ENCODE measurements at places on chromosomes 7 and 10. TPM values are rescaled to one million over a fixed set of nuclear protein-coding genes. Genes with fewer than 3 reads are reported as not detected.
A peak's percentile ranks its signal among the peaks of the same experiment; 100 is the strongest.

LRGUK gene
- total RNA-seq, result 0.96 TPM

CEP55 gene
- total RNA-seq, result 2.1 TPM

PNLIPRP1 gene
- not detected for total RNA-seq

MKI67 gene
- total RNA-seq, result 6.4 TPM

ERVW-1 gene
- total RNA-seq, result not detected

KCNH2 gene
- total RNA-seq, result 0.29 TPM

ZNF467 gene
- total RNA-seq, result 5.9 TPM

GHRHR gene
- not detected for total RNA-seq

- no peak overlapping the region for H3K4me3 ChIP-seq
- no peaks in the 10 kb centered on the region for H3K4me1 ChIP-seq
- H3K27ac ChIP-seq, result no peak overlapping the region
- no peaks in the 10 kb centered on the region for H3K36me3 ChIP-seq
- no peaks in the 10 kb centered on the region for H3K27me3 ChIP-seq
- no peak for DNase-seq
Observed at GRCh38 chr10:60427148-60427547, 37.5 kb upstream of the ANK3 start.

- H3K27ac ChIP-seq, result no peak overlapping the region
- no peaks in the 10 kb centered on the region for H3K27me3 ChIP-seq
- H3K4me3 ChIP-seq, result no peak overlapping the region
- H3K36me3 ChIP-seq, result no peaks in the 10 kb centered on the region
Observed at GRCh38 chr7:50826371-50827172, 43.9 kb upstream of the GRB10 start.

DNA sequence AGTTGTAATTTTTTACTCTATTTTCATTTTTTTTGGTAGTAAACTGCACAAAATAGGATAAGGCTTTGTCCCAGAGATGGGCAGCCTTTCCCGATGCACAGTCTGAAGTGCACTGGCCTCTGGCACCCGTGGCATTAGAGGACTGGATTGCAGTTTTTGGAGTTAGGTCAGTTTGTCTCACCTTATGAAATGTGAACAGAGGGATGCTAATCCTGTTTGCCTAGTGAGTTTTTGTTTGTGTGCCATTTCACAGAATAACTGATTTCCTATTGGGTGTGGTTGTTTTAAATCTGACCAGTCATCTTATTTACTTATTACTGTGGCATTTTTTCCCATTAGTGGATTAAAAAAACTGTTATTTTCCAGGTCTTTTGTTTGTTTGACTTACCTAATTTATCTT lies 109.5 kb upstream of the GATA3 start:
- H3K4me3 ChIP-seq, result no peak overlapping the region
- DNase-seq, result no peak
- H3K36me3 ChIP-seq, result no peaks in the 10 kb centered on the region
- no peaks in the 10 kb centered on the region for H3K27me3 ChIP-seq

GRCh38 chr10:117350909-117351308 lies 24.3 kb downstream of the PDZD8 start:
- no peaks in the 10 kb centered on the region for H3K27me3 ChIP-seq
- no peak overlapping the region for H3K4me3 ChIP-seq
- H3K4me1 ChIP-seq, result no peaks in the 10 kb centered on the region
- no peaks in the 10 kb centered on the region for H3K36me3 ChIP-seq
- DNase-seq, result no peak
- H3K27ac ChIP-seq, result no peak overlapping the region

GRCh38 chr10:132970641-132971438 lies 28.5 kb upstream of the CFAP46 start:
- peak; percentile 49 for DNase-seq
- no peak overlapping the region for H3K27ac ChIP-seq
- H3K4me3 ChIP-seq, result no peak overlapping the region
- no peaks in the 10 kb centered on the region for H3K27me3 ChIP-seq
- no peaks in the 10 kb centered on the region for H3K4me1 ChIP-seq

DNA sequence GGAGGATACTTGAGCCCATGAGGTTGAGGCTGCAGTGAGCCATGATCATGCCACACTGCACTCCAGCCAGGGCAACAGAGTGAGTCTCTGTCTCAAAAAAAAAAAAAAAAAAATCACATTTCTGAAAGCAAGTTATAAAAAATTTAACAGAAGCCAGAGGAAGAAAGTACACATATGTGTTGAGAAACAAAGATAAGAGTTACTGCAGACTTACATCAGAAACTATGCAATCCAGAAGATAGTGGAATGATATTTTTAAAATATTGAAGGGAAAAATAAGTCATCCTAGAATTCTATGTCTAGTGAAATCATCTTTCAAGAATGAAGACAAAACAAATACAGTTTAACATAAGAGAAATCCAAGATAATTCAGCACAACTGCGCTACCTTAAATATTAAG lies 46.9 kb downstream of the ZNF518A start:
- no peak overlapping the region for H3K27ac ChIP-seq
- H3K4me3 ChIP-seq, result no peak overlapping the region
- no peaks in the 10 kb centered on the region for H3K27me3 ChIP-seq
- no peak for DNase-seq

GRCh38 chr7:54917613-54918391 lies 101.0 kb upstream of the EGFR start:
- H3K36me3 ChIP-seq, result no peaks in the 10 kb centered on the region
- no peak overlapping the region for H3K4me3 ChIP-seq
- no peaks in the 10 kb centered on the region for H3K27me3 ChIP-seq
- H3K27ac ChIP-seq, result no peak overlapping the region
- no peaks in the 10 kb centered on the region for H3K4me1 ChIP-seq

DNA sequence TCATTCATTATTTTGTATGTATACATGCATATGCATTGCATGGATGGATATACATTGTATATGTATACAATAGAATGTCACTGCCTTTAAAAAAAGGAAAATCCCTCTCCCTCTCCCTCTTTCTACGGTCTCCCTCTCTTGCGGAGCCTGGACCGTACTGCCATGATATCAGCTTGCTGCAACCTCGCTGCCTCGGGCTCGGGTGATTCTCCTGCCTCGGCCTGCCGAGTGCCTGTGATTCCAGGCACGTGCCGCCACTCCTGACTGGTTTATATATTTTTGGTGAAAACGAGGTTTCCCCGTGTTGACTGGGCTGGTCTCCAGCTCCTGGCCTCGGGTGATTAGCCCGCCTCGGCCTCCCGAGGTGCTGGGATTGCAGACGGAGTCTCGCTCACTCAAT lies 24.4 kb downstream of the IPMK start:
- no peak overlapping the region for H3K4me3 ChIP-seq
- H3K27ac ChIP-seq, result no peak overlapping the region
- no peaks in the 10 kb centered on the region for H3K27me3 ChIP-seq
- H3K36me3 ChIP-seq, result no peaks in the 10 kb centered on the region
- no peak for DNase-seq

GRCh38 chr7:81415181-81415580 lies 354.7 kb downstream of the HGF start:
- H3K4me1 ChIP-seq, result no peaks in the 10 kb centered on the region
- no peak for DNase-seq
- H3K27ac ChIP-seq, result no peak overlapping the region

- H3K27ac ChIP-seq, result peak overlapping the region; percentile 40
- no peaks in the 10 kb centered on the region for H3K27me3 ChIP-seq
- no peaks in the 10 kb centered on the region for H3K4me1 ChIP-seq
- no peaks in the 10 kb centered on the region for H3K36me3 ChIP-seq
- H3K4me3 ChIP-seq, result peak overlapping the region; percentile 75
- DNase-seq, result peak; percentile 62
Observed at GRCh38 chr7:65251851-65252620, 121.6 kb upstream of the ZNF92 start.

DNA sequence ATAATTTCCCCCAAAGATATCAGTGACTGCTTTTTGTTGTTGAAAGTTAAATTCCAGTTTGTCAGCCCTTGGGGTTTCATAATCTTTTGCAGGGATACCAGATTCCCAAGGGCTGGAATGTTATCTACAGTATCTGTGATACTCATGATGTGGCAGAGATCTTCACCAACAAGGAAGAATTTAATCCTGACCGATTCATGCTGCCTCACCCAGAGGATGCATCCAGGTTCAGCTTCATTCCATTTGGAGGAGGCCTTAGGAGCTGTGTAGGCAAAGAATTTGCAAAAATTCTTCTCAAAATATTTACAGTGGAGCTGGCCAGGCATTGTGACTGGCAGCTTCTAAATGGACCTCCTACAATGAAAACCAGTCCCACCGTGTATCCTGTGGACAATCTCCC lies 3.2 kb downstream of the CYP26A1 start:
- H3K27ac ChIP-seq, result no peak overlapping the region
- no peak for DNase-seq
- H3K36me3 ChIP-seq, result no peaks in the 10 kb centered on the region

Measured in breast epithelium (tissue), 4 donors.